Activated CD8-positive, alpha-beta T cell treated with anti-CD3 and anti-CD28 coated beads for 36 hours (primary cell): ENCODE measurements at places on chromosomes 6 and 20.
A peak's percentile ranks its signal among the peaks of the same experiment; 100 is the strongest.

DNA sequence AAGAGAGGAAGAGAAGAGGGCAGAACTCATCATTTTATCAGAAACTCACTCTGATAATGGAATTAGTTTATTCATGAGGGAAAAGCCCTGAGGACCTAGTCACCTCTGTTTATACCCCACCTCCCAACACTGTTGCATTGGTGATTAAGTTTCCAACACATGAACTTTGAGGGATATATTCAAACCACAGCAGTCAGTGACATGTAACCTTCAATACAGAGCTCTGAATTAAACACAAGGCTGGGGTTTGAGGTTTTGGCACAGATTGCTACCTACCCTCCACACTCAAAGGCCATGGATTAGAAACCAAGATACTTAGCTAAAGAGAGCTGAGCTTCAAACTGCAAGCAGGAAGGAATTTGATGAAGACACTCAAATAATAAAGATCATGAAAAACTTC lies 48.5 kb upstream of the MOCS1 start:
- no peaks in the 10 kb centered on the region for H3K4me1 ChIP-seq
- H3K36me3 ChIP-seq: no peaks in the 10 kb centered on the region
- DNase-seq: no peak
- no peak overlapping the region for H3K4me3 ChIP-seq
- H3K27me3 ChIP-seq: peaks cover 2% of the 10 kb centered on the region

DNA sequence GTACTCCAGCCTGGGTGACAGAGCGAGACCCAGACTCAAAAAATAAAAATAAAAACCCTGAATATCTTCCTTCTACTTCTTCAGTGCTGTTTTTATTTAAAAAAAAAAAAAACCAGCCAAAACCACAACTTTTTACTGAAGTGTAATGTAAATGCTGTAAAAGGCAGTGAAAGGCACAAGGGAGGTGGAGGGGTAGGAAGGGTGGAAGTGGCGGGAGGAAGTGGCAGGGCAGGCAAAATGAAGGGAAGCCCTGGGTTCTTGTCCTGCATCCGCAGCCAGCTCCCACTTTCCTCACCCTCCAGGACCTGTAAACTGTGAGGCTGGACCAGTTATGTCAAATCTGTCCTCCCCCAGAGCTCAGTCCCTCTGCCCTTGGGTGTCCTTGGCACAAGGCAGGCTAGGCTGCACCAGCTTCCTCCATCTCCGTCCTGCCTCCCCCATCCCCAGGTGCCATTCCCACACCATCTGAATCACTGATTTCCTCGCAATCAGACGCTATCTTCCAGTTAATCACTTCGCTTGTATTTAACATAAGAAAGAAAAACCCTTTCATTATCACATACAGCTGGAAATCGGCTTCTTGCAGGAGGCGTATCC lies 13.7 kb upstream of the PANK2 start:
- H3K36me3 ChIP-seq: peaks cover 13% of the 10 kb centered on the region
- H3K4me1 ChIP-seq: peaks cover 2% of the 10 kb centered on the region
- no peak overlapping the region for H3K27ac ChIP-seq
- H3K27me3 ChIP-seq: no peaks in the 10 kb centered on the region
- no peak for DNase-seq

- H3K4me1 ChIP-seq: no peaks in the 10 kb centered on the region
- DNase-seq: peak; percentile 63
- peaks cover 44% of the 10 kb centered on the region for H3K27me3 ChIP-seq
- no peaks in the 10 kb centered on the region for H3K36me3 ChIP-seq
- H3K4me3 ChIP-seq: no peak overlapping the region
- no peak overlapping the region for H3K27ac ChIP-seq
Measured at GRCh38 chr6:29834564-29835436, 7.2 kb downstream of the HLA-G start.

- H3K4me3 ChIP-seq: no peak overlapping the region
- no peak overlapping the region for H3K27ac ChIP-seq
- H3K36me3 ChIP-seq: no peaks in the 10 kb centered on the region
- no peaks in the 10 kb centered on the region for H3K27me3 ChIP-seq
Measured at GRCh38 chr20:14950633-14951032, 613.2 kb upstream of the FLRT3 start.

- no peak for DNase-seq
- no peak overlapping the region for H3K27ac ChIP-seq
- H3K36me3 ChIP-seq: peaks cover 38% of the 10 kb centered on the region
Measured at GRCh38 chr6:87200469-87201175, 45.3 kb downstream of the ZNF292 start.

DNA sequence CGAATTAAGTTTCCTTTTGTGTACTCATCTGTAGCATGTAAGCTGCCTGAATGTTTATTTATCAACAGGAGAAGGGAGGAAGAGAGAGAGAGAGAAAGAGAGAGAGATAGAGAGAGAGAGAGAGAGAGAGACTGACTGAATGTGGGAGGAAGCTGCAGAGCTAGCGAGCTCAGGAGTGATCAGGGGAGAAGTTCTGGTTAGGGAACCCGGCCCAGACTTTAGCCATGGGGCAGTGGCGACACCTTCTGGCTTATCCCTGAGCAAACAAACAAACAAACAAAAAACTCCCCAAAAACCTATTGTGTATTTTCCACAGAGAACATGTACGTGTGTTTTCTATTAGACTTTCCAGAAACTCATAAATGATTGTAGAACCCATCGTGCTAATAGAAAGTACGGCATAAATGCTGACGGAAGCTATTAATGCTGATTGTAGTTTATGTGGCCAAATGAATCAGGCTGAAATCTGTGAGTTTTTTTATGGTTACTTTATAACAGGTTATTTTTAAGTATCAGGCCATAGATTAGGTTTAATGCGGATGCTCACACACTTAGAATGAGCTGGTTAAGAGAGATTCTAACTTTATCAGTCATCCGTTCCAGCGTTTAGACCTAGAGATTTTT lies 92.8 kb downstream of the CLIC5 start:
- DNase-seq: peak; percentile 77
- peak overlapping the region; percentile 55 for H3K27ac ChIP-seq
- peaks cover 2% of the 10 kb centered on the region for H3K27me3 ChIP-seq

- H3K27me3 ChIP-seq: peaks cover 7% of the 10 kb centered on the region
- no peak for DNase-seq
- H3K4me1 ChIP-seq: peaks cover 4% of the 10 kb centered on the region
- no peaks in the 10 kb centered on the region for H3K36me3 ChIP-seq
Measured at GRCh38 chr20:59567585-59568508, 36.5 kb upstream of the PHACTR3 start.
